ENCODE measurements at places on chromosomes 1 and 21.

DNA sequence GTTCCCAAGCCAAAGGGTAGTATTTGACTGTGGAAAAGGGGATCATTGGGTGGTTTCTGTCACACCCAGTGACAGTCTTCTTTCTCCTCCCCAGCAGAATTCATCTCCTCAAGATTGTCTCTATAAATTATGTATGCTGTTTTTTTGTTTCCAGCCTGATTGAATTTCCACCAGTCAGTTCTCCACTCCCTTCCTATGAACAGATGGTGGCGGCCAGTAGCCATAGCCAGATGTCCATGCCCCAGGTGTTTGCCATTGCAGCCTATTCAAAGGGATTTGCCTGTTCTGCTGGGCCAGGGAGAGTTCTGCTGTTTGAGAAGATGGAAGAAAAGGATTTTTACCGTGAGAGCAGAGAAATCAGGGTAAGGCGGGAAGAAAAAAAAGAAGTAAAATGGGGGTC is 12.9 kb downstream of the CFAP57 start:
- no peak for DNase-seq

GRCh38 chr1:233269656-233270055 is 25.9 kb downstream of the PCNX2 start:
- no peak for DNase-seq

DNA sequence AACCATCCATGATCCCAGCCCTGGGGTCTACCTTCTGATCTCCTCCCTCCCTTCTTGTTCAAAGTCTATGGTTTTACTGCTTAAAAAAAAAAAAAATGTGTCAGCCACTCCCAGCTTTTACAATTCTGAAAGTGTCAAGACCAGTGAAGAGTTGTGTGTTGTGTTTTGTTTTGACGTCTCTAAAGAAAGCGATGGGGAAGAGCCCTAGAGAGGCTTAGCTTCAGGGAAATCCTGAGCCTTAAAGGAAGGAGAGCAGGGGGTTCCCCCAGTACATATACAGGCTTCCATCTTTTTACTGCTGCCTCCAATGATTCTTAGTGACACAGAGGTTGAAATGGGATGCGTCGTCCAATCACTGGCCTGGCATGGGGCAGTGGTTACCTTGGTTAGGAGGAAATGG is 13.9 kb upstream of the FMOD start:
- no peak for DNase-seq

DNA sequence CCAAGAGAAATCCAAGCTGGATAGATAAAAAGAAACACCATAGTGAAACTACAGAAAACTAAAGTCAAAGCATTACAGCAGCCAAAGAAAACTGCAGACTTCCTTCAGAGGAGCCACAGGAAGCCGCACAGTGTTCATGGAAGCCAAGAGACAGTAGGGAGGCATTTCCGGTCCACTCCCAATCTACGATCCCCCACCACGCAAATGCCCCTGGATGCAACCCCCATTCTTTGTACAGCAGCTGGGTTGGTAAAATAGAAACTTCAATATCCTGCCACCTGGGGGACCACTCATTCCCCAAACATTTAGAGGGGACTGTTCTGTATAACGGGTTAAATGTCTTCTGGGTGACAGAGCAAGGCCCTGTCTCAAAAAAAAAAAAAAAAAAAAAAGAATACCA is 43.9 kb upstream of the TSPEAR start:
- DNase-seq = no peak

- DNase-seq = no peak
Observed at GRCh38 chr1:99749504-99750347, 16.7 kb downstream of the FRRS1 start.

DNA sequence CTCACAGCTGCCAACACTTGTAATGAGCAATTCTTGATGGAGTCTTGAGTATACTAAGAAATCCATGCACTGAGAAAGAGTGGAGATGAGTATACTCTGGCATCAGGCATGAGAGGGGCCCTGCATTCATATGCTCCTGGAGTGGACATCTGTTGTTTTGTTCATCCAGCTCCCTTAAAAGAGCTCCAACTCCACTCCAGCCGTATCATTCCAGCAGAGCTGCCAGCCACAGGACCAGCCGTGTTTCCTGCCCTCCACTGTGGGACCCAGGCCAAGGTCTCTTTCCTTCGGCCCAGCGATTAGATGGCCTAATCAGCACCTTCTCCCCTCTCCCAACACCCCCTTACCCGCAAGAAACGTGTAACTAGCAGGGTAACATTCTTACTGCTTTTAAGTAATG is 144.5 kb downstream of the OMA1 start:
- no peak for DNase-seq

DNA sequence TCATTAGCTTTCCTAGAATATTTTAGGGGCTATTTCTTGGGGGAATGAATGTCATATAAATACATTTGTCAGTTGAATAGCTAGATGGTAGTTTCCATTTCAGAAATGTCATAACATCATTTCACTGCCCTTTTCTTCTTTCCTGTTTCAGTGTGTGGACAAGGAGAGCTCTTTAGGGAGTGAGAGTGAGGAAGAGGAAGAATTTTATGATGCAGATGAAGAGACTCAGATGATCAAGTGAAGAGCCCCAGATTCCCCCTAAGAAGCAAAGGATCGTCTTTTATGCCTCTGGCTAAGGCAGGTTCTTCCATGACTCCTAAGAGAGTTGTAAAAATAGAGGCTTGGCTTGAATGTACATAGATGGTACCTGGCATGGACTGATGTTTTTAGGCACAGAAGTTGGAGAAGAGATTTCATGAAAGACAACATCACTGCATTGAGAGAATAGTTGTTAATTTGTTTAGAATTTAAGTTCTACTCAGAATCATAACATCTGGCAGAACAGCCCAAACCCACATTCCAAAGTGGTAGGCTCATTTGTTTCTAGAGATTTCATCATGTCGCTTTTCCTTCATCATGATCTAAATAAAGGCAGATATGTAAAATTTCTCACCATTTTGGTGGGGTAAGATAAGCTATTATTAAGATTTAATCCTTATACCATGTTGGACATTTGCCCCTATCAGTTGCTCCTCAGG is 44.2 kb upstream of the MAB21L3 start:
- DNase-seq = peak; percentile 35

DNA sequence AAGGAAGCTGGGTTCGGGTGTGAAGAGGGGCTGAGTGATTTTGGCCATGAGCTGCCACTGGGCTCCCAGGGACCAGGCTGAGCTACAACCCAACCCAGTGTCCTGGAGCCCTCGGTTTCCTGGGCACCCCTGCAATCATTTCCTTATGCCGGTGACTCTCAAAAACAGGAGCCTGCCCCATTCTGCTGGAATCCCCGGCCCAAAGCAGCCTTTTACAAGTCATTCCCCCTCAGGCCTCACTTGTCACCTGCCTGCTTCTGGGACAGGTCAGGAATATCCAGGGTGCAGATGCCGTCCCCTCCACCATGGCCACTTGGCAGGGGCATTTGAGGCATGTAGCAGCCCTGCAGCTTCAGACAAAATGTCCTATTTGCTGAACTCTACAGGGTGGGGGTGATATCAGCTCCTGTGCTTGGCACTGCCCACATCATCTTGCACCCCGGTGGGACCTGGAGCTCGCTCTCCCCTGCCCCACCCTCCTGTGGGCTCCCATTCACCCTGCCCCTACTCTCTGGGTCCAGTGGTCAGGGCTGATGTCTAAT is 30.0 kb downstream of the CDK18 start:
- DNase-seq = no peak

DNA sequence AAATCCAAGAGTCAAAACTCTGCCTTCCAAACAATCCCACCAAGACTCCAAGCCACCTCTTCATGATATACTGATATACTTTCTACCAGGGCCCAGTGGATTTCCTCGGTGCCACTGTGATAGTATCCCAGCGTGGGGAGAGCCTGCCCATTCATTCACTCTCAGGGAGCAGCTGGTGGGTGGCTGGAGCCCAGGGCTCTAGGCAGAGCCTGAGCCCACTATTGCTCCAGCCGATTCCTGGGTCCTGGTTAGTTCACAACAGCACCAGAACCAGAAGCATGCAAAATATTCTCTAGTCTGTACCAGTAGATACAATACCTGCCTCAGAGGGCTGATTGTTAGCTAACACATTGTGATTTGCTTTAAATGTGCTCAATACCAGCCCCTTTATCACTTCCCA is 831 bp downstream of the CSRP1 start:
- DNase-seq = peak; percentile 17

DNA sequence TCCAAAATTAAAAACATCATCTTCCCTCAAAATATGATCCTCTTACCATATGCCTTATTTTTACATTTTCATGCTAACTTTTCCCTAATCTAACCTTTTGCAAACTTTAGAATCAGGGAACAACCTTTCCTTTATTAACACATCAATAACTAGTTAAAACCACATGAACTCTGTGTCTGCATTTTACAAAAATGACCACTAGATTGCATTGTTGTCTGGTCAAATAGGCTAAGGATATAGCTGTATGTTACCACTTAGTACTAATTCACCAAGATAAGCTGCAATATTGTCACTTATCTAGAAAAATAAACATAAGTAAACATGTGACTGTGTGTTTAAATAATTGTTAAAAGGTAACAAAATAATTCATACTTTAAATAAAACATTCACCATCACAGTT is 82.3 kb downstream of the DENND1B start:
- DNase-seq = no peak

GRCh38 chr1:48109390-48110013 is 112.3 kb upstream of the TRABD2B start:
- peak; percentile 41 for DNase-seq

DNA sequence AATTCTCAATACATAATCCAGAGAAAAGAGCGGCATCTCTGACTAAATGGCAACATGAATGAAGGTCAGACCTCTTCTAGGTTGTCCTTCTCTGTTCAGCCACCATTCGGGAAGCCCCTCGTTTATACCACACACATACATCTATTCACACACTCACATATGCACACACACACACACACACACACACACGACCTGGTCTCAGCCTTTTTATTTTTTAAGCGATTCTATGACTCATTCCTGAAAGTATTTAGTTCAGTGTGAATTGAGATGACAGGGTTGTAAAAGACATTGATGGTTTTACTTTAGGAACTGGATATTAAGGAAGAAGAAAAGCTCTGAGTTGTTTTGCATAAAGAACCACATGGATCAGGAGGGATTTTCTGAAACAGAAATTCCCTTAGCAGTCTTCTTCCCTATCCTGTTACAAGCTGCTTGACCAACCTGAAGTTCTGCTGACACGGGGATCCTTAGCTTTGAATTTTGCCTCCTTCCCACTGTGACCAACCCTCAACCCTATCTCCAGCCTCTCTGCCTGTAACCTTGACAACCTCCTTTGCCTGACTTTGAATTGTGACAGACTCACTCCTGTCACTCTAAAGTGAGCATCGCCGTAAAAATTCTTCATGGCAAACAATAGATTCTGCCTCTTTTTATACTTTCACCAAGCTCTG is 383.1 kb upstream of the ESRRG start:
- DNase-seq = no peak

DNA sequence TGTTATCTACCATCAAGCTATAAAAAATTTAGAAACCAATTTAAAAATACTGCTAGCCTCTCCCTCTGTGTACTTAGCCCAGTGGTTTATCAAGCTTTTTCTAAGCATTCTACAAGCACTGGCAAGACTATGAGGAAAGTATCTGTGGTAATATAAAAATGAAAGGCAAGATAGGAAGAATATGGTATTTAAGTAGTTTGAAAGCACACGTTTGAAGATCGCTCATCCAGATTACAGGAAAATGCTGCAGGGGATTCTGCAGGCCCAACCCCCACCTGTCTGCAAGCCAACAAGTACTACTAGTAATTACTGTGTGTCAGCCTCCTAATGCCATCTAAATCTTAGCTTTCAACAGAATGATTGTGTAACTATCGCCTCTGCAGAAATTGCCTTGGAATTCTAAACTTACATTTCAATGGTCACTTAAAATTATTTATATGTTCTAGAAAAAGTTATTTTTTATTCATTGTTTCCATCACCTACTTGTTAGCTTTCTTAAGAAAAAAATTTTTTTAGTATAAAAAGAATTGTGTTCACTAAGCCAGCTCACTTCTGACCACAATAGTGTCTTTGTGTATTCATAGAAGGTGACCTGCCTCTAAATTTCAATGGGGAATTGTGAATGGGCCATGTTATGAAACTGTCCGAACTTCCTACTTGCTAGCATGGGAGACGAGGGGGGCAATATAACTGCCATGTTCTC is 8.5 kb downstream of the ERRFI1 start:
- DNase-seq = no peak

DNA sequence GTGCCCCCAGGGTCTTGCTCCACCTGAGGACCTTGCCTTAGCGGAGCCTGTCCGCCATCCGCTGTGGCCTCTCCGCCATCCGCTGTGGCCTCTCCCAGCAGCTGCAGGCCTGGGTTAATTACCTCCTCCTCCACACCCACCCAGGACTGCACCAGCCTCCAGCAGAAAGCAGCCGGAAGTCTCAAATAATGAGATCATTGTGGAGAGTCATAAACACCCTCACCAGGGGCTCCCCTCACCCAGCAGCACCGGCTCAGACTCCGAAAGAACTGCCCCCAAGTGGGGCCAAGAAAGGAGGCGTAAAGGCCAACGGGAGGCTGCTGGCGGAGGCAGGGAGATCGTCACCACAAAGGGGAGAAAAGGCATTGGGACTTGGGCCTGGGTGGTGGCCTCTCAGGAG is 10.7 kb upstream of the GPR153 start:
- no peak for DNase-seq

DNA sequence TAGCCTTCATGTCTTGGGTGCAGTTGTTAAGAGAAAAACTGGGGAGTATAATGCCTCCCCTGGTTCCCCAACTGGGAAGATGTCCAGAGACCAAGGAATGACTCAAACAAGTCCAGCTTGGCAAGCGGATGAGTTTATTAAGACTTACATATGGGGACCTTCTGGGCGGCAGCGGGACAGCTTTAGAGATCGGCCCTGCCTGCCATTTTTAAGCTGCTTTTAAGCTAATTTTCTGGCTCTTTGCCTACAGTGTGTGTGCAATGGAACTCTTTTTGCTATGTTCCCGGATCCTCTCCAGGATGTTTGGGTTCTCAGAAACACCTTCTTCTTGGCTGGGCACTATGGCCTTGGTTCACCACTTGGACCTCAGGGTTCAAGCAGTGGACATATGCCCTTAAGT is 99.5 kb downstream of the RYR2 start:
- DNase-seq = no peak

- DNase-seq = peak; percentile 77
Observed at GRCh38 chr21:38219049-38219628, 37.7 kb upstream of the KCNJ15 start.

GRCh38 chr1:235022341-235022980 is 106.2 kb downstream of the TOMM20 start:
- DNase-seq = no peak

- no peak for DNase-seq
Observed at GRCh38 chr1:46948629-46949416, 7.5 kb upstream of the CYP4A11 start.
